ENCODE measurements at places on chromosomes 11 and 22.
A peak's percentile ranks its signal among the peaks of the same experiment; 100 is the strongest.

DNA sequence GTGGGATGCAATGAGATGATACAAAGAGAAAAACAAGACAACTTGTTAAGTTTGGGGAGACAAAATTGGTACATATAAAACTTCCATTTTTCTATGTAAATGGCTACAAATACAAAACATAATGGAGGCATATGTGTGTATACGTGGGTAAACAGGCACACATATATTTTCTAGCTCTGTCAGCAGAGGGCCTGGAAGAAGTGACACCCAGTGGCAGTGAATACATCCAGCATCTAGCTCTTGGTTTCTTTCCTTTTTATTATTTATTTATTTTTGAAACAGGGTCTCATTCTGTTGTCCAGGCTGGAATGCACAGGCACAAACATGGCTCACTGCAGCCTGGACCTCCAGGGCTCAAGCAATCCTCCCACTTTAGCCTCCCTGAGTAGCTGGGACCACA lies 5.0 kb upstream of the RASL10A start:
- DNase-seq, result no peak

GRCh38 chr11:2092956-2093412 lies 46.2 kb downstream of the IGF2 start:
- peak; percentile 33 for DNase-seq

DNA sequence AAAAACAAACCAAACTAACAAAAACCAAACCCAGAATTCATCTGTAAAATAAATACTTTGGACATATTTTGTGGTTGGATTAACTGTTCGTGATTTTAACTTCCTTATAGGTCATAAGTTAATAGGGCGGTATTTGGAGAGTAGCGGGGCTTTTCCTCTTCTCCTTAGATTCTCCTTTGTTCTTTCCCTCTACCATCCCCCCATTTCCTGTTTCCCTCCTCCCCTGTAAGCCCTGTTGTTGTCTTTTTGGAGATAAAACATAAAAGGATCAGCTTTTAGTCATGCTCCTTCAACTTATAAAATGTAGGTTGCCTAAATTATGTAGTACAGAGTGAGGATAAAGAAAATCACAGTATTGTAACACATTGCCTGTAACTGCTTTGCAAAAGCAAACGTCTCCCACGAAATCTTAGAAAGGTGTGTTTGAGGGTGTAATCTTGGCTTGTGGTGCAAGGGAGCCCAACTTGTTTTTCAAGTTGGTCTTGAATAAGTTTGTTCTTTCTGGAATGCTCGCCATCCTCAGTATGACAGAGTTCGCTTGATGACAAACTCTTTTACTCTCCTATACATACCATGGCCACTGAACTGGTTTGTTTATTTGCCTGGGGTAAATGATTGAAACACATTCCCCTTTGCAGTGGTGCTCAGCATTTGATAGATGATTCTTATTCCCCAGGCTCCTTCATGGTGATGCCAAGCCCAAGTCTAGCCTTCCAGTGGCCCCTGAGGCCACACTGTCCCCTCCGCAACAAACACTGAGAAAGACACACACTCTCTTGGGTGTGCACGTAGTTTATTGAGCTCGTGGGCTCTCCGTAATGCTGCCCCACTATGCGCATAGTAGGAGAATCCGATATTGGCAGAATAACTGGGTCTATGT lies 49.4 kb downstream of the TEAD1 start:
- peak; percentile 15 for DNase-seq

GRCh38 chr11:46298699-46299433 lies 21.4 kb downstream of the CREB3L1 start:
- DNase-seq, result peak; percentile 90

DNA sequence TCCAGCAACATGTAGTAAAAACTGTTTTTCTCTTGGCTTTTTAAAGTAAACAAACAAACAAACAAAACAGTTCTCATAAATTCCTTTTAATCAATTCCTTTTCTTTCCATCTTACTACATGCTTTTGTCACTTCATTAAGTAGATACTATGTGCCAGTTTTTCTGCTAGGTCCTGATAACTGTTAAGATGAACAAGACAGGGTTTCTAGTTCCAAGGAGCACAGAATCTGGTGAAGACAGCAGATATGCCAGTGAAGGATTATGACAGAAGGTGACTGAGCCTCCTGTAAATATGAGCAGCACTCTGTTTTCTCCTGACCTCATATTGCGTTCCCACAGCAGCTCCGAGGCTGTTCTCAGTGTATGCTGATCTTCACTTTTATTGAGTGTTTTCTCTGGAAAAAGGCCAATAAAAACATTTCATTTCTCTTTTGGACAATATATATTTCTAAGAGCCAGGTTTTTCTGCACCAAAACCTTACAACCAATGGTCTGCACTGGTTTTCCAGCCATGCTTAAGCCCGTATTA lies 45.8 kb downstream of the HEPHL1 start:
- peak; percentile 3 for DNase-seq

- peak; percentile 22 for DNase-seq
Measured at GRCh38 chr11:11937433-11937832, 71.0 kb downstream of the DKK3 start.
